GM23248 (cell line): ENCODE measurements at places on chromosomes 5 and 9.

- DNase-seq = peak; percentile 24
These were observed 10.5 kb downstream of the LNPEP start for GRCh38 chr5:96946381-96946780.

DNA sequence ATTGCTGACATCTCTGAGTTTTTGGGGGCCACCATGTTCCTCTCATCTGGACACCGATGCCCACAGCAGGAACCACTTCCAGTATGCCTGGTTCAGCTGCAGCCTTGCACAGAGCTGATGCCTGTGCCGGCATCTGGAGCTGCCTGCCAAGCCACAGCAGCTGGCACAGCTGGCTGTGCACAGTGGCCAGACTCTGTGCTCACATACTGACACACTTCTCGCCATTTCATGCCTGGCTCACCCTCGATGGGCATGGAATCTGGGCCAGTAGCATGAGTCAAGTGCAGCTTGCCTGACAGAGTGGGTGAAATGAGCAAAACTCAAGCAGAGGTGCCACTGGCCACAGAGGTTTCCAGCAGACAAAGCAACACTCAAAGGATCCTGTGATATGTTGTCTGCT, 863.4 kb downstream of the DNAH5 start:
- no peak for DNase-seq

- no peak for DNase-seq
These were observed 91.0 kb downstream of the MRPL36 start for GRCh38 chr5:1708592-1709141.

- no peak for DNase-seq
These were observed 57.5 kb downstream of the ZNF510 start for GRCh38 chr9:96720435-96720834.

DNA sequence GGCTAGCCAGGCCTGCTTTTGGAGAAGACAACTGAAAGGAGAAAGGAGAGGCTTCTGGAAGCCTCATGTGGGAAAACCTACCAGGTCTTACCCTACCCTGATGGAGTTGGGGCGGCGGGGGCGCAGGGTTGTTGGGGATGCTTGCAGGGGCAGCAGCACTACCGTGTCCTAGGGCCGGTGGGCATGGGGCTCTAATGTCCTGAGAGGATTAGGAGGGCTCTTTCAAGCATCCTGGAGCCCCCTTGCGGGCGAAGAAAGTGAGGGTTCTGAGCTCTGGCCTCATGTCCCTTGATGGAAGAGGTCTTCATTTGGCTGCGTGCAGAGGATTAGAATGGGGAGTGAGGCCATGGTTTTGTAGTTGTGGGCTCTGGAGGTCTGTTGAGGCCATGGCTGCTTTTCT, 86.9 kb upstream of the PITX1 start:
- no peak for DNase-seq
